Activated CD4-positive, alpha-beta T cell treated with anti-CD3 and anti-CD28 coated beads, Interleukin-2, amount 50 U/mL, for 48 hours (primary cell): ENCODE measurements at places on chromosomes 16 and 17.

- peak; percentile 66 for DNase-seq
Measured at GRCh38 chr16:8655184-8655717, 19.2 kb upstream of the ABAT start.

DNA sequence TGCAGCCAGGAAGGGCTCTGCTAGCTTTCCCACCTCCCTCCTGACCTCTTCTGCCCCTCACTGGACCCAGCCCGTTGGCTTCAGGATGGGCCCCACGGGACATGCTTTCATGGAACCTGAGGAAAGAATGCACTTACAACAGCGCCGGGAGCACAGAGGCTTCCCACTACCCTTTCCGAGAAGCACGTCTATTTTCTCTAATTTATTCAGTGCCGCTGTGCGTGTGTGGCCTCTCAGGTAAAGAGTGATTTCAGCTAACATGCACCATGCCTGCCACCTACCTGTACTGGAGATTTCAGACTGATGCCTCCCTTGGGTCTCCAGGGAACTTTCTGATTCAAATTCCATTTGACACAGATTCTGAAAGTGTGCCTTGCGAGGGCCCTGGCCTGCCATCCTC is 140.1 kb downstream of the CYLD start:
- no peak for DNase-seq

DNA sequence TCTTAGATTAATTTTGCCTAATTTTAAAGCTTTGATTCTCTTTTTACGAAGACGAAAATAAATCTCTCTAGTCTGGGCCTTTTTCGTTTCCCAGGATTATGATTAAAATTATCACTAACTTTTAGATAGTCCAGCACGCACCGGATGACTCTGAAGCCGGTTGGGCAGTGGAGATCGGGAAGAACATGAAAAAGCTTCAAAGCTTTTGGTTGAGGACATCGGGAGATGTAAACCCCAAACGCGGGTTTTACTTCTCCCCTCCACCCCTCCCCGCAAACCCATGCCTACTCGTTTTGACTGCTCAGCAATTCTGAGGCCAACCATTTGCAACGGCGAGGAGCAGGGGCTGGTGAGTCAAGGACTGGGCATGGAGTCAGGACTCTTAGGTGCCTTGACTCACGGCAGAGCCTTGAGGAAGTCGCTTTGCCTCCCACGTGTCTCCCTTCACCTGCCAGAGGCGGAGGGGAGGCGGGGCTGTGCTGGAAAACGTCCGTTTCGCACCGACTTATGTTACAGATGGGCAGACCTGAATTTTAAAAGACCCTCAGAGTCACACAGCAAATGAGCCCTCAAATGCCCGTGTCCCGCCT is 989 bp upstream of the DUSP14 start:
- DNase-seq = peak; percentile 77

- DNase-seq = no peak
Measured at GRCh38 chr17:48992444-48992843, 4.7 kb upstream of the IGF2BP1 start.

GRCh38 chr16:88532434-88533241 is 37.6 kb upstream of the ZC3H18 start:
- no peak for DNase-seq

DNA sequence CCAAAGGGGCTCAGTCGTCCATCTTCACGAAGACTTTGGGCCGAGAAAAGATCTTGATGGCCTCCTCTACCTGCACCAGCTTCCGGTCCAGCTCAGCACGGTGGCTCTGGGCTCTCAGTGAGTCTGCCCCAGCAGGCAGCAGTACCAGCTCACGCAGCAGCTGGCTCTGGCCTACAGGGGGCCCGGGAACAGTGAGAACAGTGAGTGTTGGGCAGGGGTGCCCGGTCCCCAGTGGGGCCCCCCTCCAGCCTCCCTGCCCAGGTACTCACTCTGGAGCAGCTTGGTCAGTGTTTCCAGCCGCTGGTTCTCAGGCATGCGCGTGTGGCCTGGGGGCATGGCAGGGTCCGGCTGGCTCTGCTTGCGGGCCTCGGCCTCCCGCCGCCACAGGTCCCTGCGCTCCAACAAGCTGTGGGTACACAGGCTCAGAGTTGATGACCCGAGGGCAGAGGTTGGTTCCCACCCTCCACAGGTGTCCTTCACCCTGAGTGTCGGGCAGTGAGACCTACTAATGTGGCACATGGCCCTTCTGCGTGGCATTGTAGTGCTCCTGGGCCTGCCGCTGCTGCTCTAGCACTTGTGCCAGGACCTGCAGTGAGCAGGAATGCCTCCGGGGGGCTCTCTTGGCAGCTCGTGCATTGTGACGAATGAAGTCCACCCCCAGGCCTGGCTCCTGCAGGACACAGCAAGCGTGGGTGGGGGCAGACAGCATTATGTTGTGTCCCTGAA is 2.6 kb downstream of the PARD6A start:
- DNase-seq = peak; percentile 65

GRCh38 chr16:87424266-87424665 is 32.1 kb downstream of the MAP1LC3B start:
- no peak for DNase-seq
